ENCODE measurements at places on chromosomes 5 and 9. TPM values are rescaled to one million over a fixed set of nuclear protein-coding genes. Genes with fewer than 3 reads are reported as not detected.

- DNase-seq, result no peak
Measured at GRCh38 chr9:110738982-110739381, 70.4 kb downstream of the MUSK start.

- no peak for DNase-seq
Measured at GRCh38 chr9:89541798-89542197, 43.9 kb upstream of the SEMA4D start.

The LCN15 gene
- total RNA-seq, result not detected

The SETX gene
- total RNA-seq, result 39.3 TPM

DNA sequence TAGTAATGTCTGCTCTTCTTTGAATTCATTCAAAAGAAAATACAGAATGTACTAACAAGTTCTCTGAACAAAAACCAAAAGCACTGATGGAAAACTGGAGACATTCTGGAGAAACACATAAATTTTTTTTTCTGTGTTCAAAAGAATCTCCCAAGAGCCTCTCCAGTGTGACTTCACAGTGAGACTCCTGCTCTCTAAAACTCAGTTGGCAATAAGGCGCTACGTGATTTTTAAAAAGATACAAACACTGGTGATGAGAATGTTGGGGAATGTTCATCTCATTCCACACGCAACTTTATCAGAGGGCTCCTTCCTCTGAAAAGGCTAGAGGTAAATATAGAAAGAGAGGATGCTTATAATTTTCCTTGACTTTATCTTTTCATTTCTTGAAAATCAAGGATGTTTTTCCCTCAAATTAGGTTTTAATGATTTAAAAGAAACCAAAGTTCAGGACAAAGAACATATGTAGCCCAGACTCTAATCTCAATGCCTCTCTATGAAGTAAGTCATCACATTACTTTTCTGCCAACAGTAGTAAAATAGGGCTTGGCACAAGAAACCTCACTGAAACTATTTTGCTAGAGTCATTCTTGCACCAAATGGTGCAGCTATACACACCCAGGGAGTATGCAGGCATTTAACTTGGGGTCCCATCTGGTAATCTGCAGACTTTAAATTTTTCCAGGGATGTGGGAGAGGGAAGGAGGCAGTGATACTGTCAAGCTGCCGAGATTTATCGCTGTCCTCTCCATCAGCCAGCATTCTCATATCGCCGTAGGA lies 12.9 kb upstream of the AOPEP start:
- DNase-seq, result no peak

DNA sequence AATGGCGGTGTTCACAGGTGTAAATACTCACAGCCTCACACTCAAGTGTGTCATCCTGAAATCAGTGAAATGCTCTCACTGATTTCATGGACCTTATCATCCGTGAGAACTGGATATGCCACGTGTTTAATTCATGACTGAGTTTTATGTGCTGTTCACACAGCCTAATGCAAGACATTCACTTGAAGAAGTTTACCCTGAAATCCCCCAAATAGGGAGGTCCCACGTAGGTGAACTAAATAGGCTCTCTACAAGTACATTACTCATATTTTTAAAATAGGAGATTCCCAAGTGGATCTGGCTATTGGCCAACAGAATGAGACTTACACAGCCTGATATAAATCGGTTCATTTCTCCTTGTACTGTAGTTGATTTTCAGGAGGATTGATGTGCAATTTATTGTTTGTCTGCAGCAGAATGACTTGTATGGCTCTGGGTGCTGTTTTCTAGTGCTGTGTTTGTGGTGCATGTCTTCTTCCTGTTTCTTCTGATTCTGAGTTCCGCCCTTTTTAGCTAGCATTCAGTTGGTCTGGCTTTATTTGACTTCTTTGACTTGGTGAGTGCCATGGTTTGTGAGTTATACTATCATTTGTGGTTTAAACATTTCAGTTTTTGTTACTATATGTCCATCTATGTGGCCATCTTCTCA lies 25.1 kb downstream of the TRIO start:
- DNase-seq, result no peak

- DNase-seq, result no peak
Measured at GRCh38 chr9:93869863-93870262, 85.3 kb downstream of the BARX1 start.

DNA sequence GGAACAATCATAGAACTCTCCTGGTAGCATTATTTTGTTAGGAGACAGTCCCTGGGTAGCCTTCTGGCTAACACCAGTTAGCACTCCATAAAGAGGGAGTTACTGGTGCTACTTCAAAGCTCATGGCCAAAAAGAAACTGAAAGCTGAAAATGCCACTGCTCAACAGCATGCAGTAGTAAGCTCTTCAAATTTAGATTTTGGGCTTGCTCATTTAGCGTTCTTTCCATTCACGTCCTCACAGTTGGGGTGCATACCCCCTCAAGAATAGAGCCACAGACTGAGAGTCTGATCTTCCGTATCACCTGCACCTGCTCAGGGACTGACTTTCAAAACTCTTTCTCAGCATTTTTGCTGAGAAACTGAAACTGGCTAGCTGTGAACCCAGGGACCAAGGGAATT lies 24.7 kb downstream of the NTRK2 start:
- DNase-seq, result no peak

GRCh38 chr5:88613051-88613450 lies 269.9 kb downstream of the MEF2C start:
- no peak for DNase-seq

The SHLD3 gene
- 1.4 TPM for total RNA-seq

GRCh38 chr5:162221910-162222309 lies 154.3 kb downstream of the GABRG2 start:
- DNase-seq, result no peak

DNA sequence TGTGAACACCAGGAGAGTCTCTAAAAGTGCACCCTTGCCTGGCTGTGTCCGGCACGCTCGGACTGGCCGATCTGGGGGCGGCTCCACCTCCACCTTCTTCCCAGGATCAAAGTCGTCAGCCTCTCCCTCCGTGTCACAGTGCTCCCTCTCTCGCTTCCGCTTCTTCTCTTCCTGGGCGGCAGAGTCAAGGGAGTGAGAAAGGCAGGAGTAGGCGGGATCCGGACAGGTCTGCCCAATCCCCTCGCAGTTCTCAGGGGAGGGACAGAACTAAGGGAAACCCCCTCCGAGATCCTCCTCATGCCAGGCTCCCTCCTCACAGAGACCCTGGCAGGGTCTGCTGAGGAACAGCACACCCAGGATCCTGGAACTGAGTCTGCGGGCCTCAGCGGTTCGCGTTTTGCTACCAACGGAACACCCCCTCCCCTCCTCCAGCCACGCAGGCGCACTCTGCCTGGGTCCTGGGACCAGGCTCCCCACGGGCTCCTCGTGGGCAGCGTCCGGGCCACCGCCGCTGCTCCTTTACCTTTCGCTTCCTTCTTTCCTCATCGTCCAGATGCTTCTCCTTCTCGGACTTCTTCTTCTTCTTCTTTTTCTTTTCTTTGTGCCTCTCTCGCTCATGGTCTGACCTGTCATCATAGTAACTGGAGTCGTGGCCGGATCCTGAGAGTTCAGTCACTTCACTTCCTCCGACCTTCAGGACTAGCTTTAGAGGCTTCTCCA lies 1.3 kb downstream of the BRD9 start:
- no peak for DNase-seq

- no peak for DNase-seq
Measured at GRCh38 chr9:127931092-127931881, 710 bp upstream of the PIP5KL1 start.

The AJM1 gene
- 2.1 TPM for total RNA-seq

DNA sequence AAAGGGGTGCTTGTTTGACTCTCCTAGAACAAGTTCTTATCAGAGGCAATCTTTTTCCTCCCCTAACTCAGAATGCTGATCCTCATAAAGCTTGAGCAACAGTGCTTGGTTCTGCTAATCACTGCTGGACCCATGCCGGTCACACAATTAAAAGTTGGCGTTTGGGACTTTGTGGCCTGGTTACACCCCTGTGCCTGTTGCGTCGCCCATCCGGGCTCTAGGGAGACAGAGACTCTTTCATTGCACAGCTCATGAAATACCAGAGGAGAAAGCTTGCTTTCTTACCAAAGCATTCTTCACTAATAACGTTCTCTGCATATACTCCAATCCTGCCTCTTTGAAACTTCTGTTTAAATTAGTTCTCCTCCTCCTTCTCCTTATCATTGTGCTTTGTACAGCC lies 301.1 kb downstream of the NR3C1 start:
- DNase-seq, result no peak

The SCGB3A2 gene
- not detected for total RNA-seq

GRCh38 chr5:160458806-160459800 lies 37.4 kb downstream of the PTTG1 start:
- DNase-seq, result no peak

- DNase-seq, result no peak
Measured at GRCh38 chr5:162503796-162504195, 436.2 kb downstream of the GABRG2 start.

DNA sequence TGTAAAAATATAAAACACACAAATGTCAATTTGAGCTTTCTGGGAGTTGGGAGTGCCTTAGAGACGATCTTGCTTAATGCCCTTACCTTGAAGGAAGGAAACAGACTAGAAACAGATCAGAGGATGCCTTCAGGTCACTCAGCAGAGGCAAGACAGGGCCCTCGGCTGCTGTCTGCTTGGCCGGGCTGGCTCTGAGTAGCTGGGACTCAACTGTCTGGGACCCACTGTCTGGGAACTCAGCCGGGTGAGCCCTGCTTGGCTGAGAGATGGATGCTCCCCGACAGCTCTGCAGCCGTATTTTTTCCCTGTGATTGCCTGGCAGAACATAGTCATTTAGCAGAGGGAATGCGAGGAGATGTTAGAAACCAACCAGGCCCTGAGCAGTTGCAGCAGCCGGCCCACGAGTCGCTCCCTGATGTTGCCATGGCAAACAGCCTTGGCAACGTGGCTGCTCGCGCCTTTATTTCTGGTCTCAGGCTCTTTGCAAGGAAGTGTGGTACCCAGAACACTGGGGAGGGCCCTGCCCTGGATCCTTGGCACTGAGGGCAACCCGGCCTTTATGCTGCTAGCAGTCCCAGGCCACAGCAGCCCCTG lies 10.9 kb downstream of the PPARGC1B start:
- no peak for DNase-seq

GRCh38 chr9:6415266-6415665 lies 2.3 kb downstream of the UHRF2 start:
- no peak for DNase-seq

GRCh38 chr5:172102913-172103626 lies 85.0 kb downstream of the STK10 start:
- peak; percentile 28 for DNase-seq

- DNase-seq, result no peak
Measured at GRCh38 chr5:132641841-132642240, 16.1 kb upstream of the IL13 start.

The SLC34A3 gene
- total RNA-seq, result not detected

- DNase-seq, result peak; percentile 49
Measured at GRCh38 chr5:218457-219291, 554 bp downstream of the SDHA start.

The GOLGA1 gene
- 20.5 TPM for total RNA-seq

DNA sequence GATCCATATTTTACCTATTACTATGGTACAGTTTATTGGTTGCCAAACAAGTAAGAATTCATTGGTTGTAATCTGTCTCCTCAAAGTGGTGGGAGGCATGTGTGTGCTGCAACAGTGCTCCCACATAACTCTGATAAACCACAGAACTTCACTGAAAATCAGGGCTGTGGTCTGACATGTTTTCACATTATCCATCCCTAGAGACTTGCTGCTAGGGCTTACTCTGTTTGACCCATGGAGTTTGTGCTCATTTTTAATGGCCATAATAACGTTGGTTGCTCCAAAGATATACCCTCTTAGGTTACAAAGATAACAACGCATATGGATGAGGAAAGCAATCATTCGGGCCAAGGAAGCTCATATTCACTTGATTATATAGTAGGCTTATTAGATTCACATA lies 37.0 kb downstream of the HACD4 start:
- DNase-seq, result no peak

DNA sequence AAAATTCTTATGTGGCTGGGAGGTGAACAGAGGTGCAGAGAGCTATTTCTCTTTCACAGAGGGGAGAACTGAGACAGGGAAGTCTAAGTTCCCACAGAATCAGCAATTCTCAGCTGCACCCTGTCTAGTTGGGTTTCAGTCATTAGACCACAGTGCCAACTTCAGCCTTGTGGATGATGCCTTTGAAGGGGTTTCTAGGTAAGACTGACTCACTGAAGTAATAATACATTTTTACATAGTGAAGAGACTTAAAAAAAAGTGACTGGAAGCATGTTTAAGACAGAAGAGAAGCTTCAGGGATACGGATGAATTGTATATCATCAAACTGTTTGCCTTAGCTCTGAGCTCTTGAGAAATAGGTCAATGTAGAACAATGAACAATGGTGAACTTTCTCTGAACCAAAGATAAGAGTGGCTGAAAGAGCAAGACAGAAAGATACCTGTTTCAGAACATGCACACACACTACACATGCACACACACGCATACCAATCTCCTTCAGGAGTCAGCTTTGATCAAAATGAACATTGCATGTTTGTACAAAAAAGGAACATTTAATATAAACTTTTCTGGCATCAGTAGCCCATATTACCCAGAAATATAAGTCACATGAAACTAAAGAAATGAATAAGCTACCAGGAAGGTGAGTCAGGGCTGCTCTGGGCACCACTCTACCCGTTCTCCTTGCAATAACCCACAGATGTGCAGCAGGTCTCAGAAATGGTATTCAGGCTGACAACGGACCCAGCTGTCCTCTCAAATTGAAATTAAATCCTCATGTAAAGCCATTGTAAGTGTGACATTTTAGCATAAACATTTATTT lies 12.6 kb upstream of the FYB1 start:
- no peak for DNase-seq

DNA sequence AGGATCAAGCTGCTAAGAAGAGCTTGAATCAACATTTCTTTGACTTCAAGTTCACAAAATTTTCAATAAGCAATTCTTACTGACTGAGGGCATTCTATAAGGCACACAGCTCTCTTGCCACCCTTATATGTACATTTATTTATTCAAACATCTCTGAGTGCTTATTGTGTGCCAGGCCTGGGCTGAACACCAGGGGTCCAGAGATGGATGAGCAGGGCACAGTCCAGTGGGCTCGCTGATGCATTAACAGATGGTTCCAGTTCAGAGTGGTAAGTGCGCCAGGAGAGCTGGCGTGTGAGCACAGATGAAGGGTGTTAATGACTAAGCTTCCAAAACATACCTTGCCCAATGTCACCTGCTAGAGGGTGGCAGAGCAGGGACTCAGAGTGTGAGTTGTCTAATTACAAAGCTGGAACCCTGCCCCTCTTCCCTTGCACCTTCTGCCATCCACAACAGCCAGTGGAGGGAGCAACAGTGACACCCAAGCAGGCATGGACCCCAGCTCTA lies 24.6 kb downstream of the ALG2 start:
- DNase-seq, result no peak

The CCDC183 gene
- not detected for total RNA-seq

DNA sequence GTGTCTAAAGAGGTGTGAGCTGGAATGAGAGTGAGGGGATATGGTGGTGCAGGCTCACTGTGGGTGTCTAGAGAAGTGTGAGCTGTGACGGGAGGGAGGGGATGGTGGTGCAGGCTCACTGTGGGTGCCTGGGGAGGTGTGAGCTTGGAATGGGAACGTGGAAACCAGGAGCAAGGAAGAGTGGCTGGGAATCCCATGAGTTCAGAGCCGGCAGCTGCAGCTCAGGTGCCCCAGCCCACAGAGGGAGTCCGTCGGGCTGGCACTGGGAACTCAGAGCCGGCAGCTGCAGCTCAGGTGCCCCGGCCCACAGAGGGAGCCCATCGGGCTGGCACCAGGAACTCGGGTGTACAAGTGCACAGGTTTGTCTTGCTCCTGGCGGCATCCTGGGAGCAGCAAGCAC lies 45.6 kb downstream of the IRX2 start:
- no peak for DNase-seq

The BTNL3 gene
- total RNA-seq, result 0.17 TPM

The SHB gene
- total RNA-seq, result 1.2 TPM

Measured in gastrocnemius medialis (tissue), 4 donors.